ENCODE measurements at places on chromosomes 2 and 18.
A peak's percentile ranks its signal among the peaks of the same experiment; 100 is the strongest.

- no peak for DNase-seq
Measured at GRCh38 chr18:55862693-55863390, 274.9 kb upstream of the TCF4 start.

DNA sequence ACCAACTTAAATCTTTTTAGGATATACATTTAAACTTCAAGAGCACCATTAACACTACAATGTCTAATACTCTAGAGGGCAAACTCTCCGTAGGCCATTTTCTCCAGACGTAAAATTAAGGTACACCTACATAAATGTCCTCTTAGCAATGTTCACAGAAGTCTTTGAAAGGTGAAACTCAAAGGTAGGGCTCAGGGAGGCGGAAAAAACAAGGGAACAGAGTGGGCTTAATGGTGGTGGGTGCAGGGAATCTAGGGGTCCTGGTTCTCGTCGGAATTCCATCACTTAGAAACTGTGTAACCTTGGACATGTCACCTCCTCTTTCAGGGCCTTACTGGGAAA, 668 bp downstream of the NFU1 start:
- no peak for DNase-seq

DNA sequence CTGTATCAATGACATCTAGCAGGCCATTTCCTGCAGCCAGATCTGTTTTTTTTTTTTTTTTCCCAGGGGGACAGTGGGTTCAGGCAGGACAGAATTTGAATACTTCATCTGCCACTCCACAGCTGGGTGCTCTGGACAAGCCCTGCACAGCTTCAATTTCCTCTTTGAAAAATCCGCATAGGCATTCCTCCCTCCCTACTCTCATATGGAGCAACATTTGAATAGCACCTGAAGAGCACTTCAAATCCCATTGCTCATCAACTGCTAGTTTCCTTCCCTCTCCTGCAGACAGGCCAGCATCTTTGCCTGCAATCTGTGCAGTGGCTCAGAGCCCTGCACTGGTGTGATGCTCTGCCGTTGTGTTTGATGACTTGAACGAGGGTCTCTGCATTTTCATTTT, 326.3 kb downstream of the TSN start:
- no peak for DNase-seq

GRCh38 chr2:58629545-58630119, 388.5 kb upstream of the FANCL start:
- DNase-seq: no peak

DNA sequence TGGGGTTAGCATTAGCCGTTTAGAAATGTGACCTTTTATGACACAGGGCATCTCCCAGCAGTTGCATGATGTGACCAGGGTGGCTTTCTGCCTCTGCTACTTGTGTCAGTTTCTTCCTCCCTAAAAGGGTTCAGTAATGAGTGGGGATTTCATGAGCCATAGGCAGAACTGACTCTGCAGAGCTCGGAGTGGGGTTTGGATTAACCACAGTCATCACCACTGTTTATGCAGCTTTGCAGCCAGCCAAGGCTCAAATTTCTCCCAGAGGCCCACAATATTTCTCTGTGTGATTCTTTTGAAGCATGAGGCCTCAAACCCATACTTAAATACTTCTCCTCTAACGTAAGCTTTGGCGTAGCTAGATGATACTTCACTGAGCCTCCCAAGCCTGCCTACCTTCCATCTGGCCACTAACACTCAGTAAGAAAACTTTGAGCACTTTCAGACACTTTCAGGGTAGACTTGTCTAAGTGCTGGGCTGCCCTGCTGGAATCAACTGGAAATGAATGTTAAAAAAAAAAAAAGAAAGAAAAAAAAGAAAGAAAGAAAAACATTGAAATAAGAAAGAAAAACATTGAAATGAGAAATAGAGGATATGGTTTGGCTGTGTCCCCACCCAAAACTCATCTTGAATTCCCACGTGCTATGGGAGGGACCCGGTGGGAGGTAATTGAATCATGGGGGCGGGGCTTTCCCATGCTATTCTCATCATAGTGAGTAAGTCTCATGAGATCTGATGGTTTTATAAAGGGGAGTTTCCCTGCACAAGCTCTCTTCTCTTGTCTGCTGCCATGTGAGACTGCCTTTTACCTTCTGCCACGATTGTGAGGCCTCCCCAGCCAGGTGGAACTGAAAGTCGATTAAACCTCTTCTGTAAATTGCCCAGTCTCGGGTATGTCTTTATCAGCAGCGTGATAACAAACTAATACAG, 11.5 kb upstream of the LAPTM4A start:
- DNase-seq: peak; percentile 95

- DNase-seq: no peak
Measured at GRCh38 chr2:96135171-96135570, 3.1 kb downstream of the ASTL start.

- DNase-seq: no peak
Measured at GRCh38 chr2:14358774-14359173, 273.7 kb upstream of the LRATD1 start.

GRCh38 chr18:63994783-63995399, 25.0 kb downstream of the SERPINB8 start:
- DNase-seq: peak; percentile 58

GRCh38 chr2:18901242-18901641, 311.9 kb upstream of the NT5C1B start:
- no peak for DNase-seq

DNA sequence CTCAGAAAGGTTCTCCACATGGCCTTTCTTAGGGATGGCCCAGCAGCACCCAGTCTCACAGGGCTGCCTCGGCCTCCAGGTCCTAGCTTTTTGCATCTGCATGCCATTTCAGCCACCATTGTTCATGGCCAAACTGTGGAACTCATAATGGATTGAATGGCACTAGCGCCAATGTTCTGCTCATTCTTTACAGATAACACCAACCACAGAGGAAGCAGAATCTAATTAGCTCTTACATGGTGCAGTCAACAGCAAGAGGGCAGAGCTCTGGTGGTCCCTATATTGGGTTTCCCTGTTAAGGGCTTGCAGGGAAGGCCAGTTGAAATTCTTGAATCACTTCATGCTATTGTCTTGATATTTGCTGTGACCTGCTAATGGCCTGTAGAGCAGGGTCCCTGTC, 45.6 kb downstream of the ARL4C start:
- DNase-seq: no peak

DNA sequence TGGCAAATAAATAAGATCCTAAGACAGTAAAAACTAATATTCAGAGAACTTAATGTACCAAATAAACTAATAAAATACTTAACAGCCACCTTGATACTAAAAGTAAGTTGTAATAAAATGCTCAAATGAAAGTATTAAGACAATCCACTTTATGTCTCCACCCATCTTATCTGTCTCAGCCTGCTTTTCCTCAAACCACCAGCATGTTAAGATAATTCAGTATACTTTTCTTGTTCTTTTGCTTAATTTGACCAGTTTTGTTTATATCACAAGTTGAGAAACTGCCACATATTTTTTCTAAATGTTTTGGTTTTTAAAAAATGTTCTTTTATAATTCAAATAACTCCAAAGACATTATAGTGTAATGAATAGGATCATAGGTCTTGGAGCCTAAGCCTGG, 142.0 kb downstream of the MBD5 start:
- DNase-seq: no peak

DNA sequence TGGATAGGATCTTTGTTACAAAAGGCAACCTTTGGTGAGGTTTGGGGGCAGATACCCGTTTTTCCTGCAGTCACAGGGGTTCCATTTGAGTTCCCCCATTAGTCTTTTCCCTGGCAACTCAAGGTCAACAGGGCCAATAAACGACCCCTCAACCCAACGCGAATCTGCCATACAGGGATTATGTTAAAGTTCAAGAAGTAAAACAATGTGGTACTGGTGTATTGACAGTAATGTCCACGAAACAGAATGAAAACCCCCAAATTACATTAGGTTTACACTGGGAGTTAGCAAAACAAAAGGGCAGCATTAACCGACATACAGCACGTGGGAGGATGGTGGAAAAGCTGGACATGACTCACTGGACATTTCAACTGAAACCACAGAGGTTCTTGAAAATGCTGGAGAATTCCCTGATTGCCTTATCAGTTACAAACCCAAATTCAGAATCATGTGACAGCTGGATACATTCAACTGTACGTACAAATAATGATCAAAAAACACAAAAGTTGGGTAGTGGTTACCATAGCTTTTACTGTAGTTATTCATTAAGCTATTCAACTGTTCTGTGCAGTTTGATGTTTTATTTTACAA, 4.9 kb upstream of the IMP4 start:
- peak; percentile 25 for DNase-seq

GRCh38 chr2:132645722-132646539, 24.1 kb downstream of the LYPD1 start:
- no peak for DNase-seq

- no peak for DNase-seq
Measured at GRCh38 chr18:50830544-50830943, 10.7 kb upstream of the MRO start.

GRCh38 chr2:61959381-61960293, 54.2 kb downstream of the COMMD1 start:
- DNase-seq: peak; percentile 16

- no peak for DNase-seq
Measured at GRCh38 chr18:59728816-59729215, 31.6 kb upstream of the CCBE1 start.

DNA sequence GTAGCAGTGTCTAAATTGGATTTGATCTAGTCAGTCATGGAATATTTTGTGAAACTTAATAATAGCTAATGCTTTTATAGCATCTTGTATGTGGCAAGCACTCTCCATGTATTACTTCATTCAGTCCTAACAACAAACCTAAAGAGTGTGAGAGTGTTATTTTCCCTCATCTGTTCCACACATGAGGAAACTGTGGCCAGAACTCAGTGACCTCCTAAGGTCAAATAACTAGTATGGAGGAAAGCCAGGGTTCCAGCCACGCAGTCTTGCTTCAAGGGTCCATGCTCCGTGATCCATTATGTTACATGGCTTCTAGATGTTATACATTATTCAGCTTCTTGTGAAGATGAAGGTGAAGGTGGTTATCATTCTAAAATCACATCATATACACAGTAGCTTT, 45.5 kb downstream of the TWSG1 start:
- DNase-seq: peak; percentile 26

DNA sequence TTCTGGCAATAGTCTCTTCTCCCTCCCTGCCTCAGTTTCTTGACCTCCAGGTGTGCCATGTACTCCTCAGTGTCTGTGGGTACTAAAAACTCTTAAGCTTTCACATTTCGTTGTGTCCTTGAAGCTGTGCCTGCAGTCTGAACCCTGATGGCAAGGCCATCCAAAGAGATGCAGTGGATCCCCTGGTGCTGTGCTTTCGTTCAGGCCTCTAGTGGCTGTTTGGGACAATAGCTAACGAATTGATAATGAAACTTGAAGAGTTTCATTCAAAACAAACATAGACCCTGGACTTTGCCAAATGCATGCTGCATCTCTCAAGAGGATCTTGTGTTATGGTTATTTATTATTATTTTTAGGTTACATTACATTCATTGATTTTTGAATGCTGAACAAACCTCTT, 523.1 kb upstream of the FSIP2 start:
- DNase-seq: no peak

- DNase-seq: no peak
Measured at GRCh38 chr2:54298514-54298913, 42.5 kb upstream of the TSPYL6 start.

DNA sequence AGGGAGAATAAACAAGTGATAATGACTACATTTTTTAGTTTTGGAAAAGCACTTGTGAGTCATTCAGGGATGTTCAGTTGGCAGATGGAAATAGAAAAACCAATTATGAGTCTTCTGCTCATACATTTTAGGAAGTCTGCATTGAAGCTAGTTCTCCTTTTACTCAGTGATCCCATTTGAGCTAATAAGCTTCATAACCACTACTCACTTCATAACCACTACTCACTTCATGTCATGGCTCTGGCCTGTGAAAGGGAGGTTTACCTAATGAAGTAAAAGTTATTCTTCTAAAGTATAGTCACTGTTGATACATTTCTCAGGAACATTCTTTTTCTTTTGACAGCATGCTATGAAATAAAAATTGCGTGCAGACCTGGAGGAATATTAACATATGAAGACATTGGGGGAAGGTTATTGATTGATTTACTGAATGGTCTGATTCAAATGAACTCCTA, 948.7 kb downstream of the TSN start:
- DNase-seq: no peak

GRCh38 chr2:189018631-189019030, 44.5 kb downstream of the COL3A1 start:
- peak; percentile 52 for DNase-seq

DNA sequence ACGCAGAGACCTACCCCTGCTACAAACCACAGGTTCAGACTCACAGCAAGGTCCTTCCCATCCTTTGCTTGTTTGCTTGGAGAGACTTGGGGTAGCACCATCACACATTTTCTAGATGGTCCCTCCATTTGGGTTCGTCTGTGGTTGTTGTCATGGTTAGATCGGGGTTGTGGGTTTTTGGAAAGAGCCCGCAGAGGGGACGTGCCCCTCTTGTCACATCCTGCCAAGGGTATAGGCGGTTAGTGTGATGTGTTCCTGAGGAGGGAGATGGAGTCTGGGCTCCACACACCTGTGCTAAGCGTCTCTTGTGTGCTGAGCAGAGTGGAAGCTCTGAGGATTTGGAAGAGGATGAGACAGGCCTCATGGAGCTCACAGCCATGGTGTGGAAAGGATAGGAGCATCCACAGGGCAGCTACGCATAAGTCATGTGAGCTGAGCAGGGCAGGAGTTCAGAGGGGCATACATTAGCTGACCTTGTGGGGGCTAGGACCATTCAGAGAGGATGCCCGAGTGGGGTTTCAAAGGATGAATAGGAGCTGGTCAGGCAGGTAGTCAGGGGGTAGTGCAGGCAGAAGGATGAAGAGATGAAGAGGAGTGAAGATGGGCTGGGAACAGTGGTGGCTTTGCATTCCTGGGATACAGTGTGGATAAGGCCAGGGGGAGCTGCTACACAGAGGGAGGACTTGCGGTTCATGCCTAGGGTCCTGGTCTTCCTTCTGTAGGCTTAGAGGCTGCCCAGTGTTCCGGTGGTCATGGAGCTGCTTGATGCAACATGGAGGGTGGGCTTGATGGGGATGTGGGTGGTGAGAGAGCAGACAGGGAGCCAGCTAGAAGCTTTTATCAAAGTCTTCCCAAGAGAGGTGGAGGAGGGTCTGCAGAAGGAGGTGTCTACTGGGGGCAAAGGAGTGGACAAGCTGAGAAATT, 62.9 kb downstream of the ACKR3 start:
- DNase-seq: no peak

DNA sequence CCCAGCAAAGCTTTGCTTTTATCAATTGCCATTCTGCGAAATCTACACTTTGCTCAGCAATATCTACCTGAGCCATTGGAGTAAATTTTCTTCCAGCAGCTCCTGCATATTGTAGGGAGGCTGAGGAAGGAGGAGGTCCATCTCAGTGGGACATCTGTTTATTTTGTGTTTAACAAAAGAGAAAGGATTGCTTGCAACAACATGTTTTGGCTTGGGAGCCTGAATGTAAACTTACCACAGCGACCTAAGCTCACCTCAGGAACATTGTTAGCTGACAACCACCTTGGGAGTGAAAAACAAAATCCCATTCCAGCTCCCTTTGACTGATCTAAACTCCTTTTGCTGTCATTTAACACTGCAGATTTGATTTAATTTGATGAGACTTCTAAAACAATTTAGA, 356.1 kb downstream of the SS18 start:
- no peak for DNase-seq

Data from fibroblast of skin of abdomen (primary cell).